ENCODE measurements at places on chromosomes 1 and 21.

- no peak for DNase-seq
These were observed 30.9 kb upstream of the UBE2U start for GRCh38 chr1:64172458-64172983.

DNA sequence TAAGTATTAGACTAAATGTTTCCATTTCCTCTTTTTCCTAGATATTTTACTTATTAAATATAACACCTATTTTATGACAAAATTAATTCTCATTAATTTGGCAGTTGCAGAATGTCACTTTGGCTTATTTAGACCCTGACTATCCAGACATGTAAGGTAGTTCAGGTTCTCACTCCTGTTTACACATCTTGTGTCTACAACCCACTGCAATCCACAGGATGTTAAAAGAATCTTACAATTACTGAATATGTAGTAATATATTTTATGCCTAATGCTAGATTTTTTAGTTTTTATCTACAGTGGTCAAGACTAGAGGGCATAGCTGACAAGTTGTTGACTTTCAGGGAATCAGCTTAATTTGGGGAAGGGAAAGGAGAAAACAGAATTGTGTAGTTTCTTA is 346.7 kb downstream of the USP25 start:
- DNase-seq, result no peak

DNA sequence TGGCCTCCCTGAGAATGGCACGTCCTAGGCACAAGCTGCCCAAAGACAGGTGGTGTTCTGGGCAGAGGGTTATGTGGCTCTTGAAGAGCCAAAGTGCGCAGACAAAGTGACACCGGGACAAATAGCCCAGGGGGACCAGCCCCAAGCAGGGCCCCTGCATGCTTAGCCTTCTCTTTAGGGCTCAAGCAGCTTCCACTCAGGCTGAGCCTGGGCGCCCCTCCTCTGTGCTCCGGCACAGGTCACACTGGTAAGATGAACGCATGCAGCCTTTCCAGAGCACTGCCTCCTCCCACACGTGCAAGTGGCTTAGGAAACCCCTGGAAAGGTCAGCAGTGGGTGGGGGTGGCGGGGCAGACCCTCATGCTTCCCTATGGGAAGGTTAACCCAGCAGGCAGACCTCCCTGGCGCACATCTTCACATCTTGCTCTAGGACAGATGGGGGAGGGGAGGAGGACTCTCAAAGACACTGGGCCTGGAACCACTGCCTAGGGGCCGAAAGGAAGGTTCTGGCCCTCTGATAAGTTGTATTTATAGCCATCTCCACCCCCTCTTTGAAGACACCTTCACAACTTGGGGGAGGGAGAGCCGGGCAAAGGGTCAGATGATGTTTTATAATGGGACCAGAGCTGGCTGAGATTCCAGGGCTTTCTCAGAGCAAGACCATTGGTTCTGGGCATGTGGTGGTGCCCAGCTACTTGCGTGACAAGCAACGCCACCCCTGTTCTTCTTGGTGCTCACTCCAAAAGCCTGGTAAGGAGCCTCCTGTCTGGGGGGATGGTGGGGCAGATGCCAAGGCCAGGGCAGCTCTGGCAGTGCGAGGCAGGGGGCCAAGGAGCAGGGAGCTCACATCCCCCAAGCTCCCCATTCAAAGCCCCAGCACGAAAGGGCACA is 5.5 kb downstream of the KLHL21 start:
- no peak for DNase-seq

DNA sequence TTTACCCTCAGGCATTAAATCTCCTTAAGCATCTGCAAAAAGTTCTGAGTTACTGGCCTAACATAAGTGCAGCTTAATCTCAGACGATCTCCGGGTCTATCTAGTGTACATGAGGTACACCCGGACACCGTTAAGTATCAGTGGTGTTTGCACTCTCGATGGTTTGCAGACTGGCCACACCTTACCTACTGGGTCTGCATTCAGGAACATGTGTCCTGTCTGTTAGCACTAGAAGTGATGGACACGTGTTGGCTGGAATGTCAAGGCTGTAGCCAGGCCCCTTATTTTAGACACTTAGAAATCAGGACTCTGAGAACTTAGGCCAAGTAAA is 783 bp upstream of the AGL start:
- no peak for DNase-seq

- no peak for DNase-seq
These were observed 92.0 kb upstream of the PPM1J start for GRCh38 chr1:112807117-112807516.

- no peak for DNase-seq
These were observed 2.7 kb downstream of the CAPN2 start for GRCh38 chr1:223714849-223715603.

- DNase-seq, result no peak
These were observed 223.4 kb upstream of the FMN2 start for GRCh38 chr1:239868058-239868832.

DNA sequence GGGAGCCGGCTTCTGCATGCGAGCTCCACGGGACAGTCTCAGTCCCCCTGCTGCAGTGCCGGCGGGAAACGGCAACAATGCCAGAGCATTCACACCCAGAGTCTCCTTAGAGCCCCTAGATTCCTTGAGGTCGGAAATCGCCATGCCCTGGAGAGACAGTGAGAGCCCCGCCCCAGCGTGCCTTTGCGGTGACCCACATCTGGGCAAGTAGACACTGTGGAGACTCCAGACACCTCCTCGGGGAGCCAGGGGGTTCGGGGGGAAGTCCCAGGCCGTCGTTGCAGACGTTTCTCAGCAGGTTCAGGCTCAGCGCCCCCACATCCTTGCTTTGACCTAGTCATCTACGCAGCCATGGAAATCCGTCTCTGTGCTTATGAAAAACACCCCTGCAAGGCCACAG is 81.3 kb upstream of the ARHGEF16 start:
- no peak for DNase-seq

DNA sequence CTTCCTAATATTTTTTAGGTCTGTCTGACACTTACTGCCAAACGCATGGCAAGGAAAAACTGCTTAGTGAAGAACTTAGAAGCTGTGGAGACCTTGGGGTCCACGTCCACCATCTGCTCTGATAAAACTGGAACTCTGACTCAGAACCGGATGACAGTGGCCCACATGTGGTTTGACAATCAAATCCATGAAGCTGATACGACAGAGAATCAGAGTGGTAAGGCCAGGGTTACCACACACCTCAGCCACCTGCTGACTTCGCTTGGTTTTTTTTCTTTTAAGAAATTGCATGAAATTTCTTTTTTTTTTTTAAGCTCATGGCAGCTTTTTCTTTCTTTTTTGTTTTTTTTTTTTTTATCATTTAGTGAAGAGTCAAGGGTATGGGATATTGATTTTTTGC is 17.2 kb downstream of the ATP1A1 start:
- no peak for DNase-seq

GRCh38 chr1:67441183-67441582 is 11.0 kb upstream of the SERBP1 start:
- DNase-seq, result peak; percentile 2
